ENCODE measurements at places on chromosomes 7 and 10. TPM values are rescaled to one million over a fixed set of nuclear protein-coding genes. Genes with fewer than 3 reads are reported as not detected.
A peak's percentile ranks its signal among the peaks of the same experiment; 100 is the strongest.

Gene MINDY4
- 4.4 TPM for polyA plus RNA-seq

Gene GBX1
- 3.2 TPM for polyA plus RNA-seq

- peak; percentile 12 for DNase-seq
These were observed 357.7 kb upstream of the LRRN3 start for GRCh38 chr7:110733221-110733620.

GRCh38 chr7:2379161-2379560, 24.2 kb upstream of the CHST12 start:
- DNase-seq, result no peak

DNA sequence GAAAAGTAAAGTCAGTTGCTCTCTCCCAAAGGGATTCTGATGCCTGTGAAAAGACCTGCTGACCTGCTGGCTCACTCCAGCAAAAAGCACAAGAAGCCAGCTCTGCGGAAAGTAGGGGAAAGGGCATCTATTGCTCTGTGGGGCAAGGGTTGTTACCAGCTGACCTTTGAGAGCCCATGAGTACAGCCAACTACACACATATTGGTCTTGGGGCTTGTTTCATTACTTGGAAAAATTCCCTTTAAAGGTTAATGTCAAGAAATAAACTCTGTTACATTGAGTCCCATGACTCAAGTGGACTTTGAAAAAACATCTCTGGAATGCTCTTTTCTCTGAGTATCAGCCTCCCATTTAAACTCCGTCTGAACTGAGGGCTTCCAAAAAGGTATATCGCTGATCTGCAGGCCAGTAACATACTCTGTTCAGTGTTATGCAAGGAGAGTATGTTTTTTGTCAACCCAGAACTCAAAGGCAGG, 53.2 kb downstream of the PANK1 start:
- no peak for DNase-seq

DNA sequence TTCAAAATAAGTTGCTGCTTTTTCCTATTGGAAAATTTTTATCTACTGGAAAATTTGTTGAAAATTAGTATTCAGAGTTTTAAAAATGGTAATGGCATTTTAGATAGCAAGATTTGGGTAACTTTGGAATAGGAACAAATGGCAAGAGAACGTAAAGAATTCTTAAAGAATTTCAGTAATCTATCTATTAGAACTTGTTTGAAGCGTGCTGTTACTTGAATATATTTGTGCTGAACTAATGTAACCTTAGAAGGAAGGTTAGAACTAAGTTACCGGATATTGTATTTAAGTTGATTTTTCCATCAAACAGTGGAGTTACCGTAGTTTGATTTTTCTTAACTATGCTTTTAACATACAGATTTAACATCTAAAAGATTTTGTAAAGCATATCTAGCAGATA, 25.9 kb downstream of the SEPTIN7 start:
- no peak for DNase-seq

DNA sequence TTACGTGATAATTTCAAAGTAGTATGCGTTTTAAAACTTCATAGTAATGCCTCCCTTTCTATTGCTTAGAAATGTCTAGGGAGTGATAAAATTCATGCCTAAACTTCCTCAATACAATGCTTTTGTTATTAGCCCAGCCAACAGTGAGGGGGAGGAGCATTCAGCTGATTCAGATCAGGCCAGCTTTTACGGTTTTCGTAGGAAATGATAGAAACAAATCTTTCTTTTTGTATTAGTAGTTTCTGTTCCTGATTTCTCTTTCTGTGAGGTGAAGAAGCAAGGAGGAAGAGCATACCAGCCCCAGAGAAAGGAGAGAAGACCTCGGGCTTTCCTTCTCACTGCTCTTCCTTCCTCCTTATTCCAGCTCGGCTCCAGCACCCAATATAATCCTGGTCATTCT, 35.2 kb upstream of the ITPRID1 start:
- DNase-seq, result peak; percentile 69
